ENCODE measurements at places on chromosomes 3 and 15.

GRCh38 chr15:101406036-101406435 is 83.5 kb downstream of the PCSK6 start:
- no peak for DNase-seq

- no peak for DNase-seq
These were observed 261.3 kb upstream of the NECTIN3 start for GRCh38 chr3:110810356-110810755.

GRCh38 chr3:190970560-190970959 is 108.1 kb upstream of the GMNC start:
- no peak for DNase-seq

- no peak for DNase-seq
These were observed 87.0 kb upstream of the NECTIN3 start for GRCh38 chr3:110984456-110985250.

DNA sequence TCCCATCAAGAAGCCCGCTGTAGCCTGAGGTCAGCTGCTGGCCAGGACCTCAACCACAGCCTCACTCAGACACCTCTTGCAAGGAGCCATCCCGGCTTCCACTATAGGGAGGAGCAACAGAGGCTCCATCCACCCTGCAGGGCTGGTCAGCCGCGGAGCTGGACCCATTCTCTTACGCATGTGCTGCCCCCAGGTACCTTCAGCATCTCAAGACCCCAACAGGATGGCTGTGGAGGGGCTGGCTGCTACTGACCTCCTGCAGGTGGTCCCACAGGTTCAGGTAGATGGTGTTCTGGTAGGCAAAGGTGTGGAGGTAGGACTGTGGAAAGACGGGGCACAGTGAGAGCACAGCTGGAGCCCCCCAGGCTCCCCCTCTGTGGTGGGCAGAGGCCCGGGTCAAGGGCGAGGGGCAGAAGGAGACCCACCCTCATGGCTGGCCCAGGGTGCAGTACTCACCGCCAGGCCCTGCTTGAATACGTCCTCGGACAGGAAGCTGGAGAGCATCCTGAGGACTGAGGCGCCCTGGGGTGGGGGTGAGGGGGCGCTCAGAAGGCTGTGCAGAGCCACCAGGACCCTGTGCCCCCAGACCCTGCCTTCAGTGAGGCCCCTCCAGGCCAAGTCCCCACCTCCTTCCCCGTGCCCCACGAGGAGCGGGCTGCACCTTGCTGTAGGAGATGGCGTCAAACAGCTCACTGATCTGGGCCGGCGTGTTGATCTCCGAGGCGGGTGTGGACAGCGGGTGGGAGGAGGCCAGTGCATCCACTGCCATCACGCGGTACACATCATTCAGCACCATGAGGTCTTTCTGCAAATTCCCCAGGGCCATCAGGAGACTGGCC is 11.4 kb downstream of the ANPEP start:
- DNase-seq = no peak

GRCh38 chr3:157152438-157152837 is 7.5 kb downstream of the CCNL1 start:
- DNase-seq = no peak

GRCh38 chr15:62412686-62413085 is 247.6 kb upstream of the C2CD4B start:
- DNase-seq = no peak

GRCh38 chr15:68078365-68078764 is 24.2 kb downstream of the PIAS1 start:
- no peak for DNase-seq

GRCh38 chr3:115922681-115923347 is 299.5 kb downstream of the GAP43 start:
- no peak for DNase-seq

GRCh38 chr15:59736181-59736580 is 47.1 kb upstream of the BNIP2 start:
- DNase-seq = no peak

GRCh38 chr3:165195640-165196576 is at the start of gene SLITRK3:
Gene SLITRK3 (minus strand): TSS chr3:165196384. CDS start chr3:165190830, 5,554 bp downstream.
- no peak for DNase-seq

DNA sequence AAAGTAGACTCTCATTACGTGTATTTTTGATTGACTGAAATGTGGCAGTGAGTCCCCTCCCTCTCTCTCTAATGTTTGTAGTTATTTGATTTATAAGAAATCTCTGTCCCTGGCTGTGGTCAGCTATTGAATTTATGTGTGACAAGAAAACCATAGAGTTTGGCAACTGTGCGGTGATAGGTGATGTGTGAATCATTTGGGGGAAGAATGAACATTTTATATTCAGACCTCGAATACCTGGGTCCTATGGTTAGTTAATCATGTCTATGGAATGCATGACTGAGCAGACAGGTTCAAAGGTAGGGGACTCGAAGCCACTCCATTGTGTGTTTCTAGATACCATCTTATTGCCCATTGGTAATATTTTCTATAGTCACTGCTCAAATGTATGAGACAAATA is 712.1 kb downstream of the MECOM start:
- no peak for DNase-seq

- no peak for DNase-seq
These were observed 25.6 kb downstream of the APBA2 start for GRCh38 chr15:28911310-28911931.
